Left ventricle myocardium inferior (tissue), 1 donor: ENCODE measurements at places on chromosomes 13 and 19. TPM values are rescaled to one million over a fixed set of nuclear protein-coding genes. Genes with fewer than 3 reads are reported as not detected.

PTH2 gene
- not detected for total RNA-seq

GRCh38 chr19:52188822-52189734, 774 bp upstream of the PPP2R1A start:
- peaks cover 51% of the 10 kb centered on the region for H3K4me1 ChIP-seq
- peak overlapping the region; percentile 96 for H3K27ac ChIP-seq
- peak overlapping the region; percentile 91 for H3K4me3 ChIP-seq
- DNase-seq, result peak; percentile 83

DNA sequence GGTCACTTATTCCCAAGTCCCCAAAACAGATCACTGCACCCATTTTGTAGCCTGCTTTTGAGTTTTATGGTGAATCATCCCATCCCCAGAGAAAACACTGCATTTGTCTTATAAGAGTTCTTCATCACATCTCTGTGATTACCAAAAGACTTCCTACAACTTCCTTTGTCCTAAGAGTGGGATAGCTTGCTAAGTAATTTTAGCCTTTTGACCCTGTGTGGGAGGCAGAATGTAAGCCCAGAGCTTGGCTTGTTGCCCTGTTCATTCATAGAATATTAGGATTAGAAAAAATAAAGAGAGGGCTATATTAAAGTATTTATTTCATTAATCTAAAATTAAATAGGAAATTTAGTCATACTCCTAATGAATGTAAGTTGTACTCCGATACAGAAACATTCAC, 213.3 kb downstream of the MZT1 start:
- H3K27me3 ChIP-seq, result no peaks in the 10 kb centered on the region
- DNase-seq, result no peak
- H3K4me1 ChIP-seq, result no peaks in the 10 kb centered on the region
- H3K27ac ChIP-seq, result no peak overlapping the region

- H3K27ac ChIP-seq, result no peak overlapping the region
- H3K4me1 ChIP-seq, result peaks cover 4% of the 10 kb centered on the region
- peak overlapping the region; percentile 57 for H3K4me3 ChIP-seq
- peaks cover 12% of the 10 kb centered on the region for H3K27me3 ChIP-seq
- DNase-seq, result peak; percentile 79
- H3K36me3 ChIP-seq, result no peaks in the 10 kb centered on the region
Observed at GRCh38 chr13:75219479-75220237, 262.3 kb downstream of the TBC1D4 start.

- peak overlapping the region; percentile 83 for H3K27ac ChIP-seq
- H3K27me3 ChIP-seq, result peaks cover 39% of the 10 kb centered on the region
- no peaks in the 10 kb centered on the region for H3K36me3 ChIP-seq
- DNase-seq, result no peak
- H3K4me3 ChIP-seq, result peak overlapping the region; percentile 71
Observed at GRCh38 chr19:41226874-41227390, 7.9 kb downstream of the AXL start.

- H3K27ac ChIP-seq, result no peak overlapping the region
- H3K27me3 ChIP-seq, result no peaks in the 10 kb centered on the region
Observed at GRCh38 chr19:11273989-11274388, 11.7 kb upstream of the DOCK6 start.

DNA sequence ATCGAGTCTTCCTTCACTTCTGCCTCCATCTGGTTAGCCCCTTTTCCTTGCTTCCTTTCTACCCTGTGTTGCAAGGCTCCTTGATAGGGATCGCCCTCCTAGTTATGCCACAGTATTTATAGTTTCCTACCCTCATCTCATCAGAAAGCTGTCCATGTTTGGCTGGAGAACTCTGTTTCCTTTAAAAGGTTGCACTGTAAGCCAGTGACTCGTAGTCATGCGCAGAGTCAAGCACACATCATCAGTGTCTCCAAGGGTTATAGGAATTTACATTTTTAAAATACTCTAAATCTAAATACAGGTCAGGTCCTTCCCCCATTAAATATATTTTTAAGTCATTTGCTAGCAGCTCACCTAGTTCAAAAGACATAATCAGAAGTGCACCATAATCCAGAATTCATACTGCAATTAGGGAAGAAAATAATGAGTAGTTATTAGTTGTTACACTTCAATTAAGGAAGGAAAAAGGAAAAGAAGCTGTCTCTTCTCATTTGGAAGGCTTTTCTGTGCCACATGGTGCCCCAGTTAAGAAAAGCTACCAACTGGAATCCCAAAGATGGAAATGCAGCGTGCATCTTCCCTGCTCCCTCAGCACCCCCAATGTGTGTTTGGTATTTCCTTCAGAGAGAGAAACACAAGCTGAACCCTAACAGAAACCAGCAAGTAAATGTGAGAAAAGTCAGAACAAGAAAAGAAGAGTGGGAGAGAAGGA, 81.0 kb downstream of the GPR12 start:
- H3K27ac ChIP-seq, result no peak overlapping the region
- H3K27me3 ChIP-seq, result no peaks in the 10 kb centered on the region
- no peak for DNase-seq
- peaks cover 38% of the 10 kb centered on the region for H3K36me3 ChIP-seq

FBXL3 gene
- 25.0 TPM for total RNA-seq

DNA sequence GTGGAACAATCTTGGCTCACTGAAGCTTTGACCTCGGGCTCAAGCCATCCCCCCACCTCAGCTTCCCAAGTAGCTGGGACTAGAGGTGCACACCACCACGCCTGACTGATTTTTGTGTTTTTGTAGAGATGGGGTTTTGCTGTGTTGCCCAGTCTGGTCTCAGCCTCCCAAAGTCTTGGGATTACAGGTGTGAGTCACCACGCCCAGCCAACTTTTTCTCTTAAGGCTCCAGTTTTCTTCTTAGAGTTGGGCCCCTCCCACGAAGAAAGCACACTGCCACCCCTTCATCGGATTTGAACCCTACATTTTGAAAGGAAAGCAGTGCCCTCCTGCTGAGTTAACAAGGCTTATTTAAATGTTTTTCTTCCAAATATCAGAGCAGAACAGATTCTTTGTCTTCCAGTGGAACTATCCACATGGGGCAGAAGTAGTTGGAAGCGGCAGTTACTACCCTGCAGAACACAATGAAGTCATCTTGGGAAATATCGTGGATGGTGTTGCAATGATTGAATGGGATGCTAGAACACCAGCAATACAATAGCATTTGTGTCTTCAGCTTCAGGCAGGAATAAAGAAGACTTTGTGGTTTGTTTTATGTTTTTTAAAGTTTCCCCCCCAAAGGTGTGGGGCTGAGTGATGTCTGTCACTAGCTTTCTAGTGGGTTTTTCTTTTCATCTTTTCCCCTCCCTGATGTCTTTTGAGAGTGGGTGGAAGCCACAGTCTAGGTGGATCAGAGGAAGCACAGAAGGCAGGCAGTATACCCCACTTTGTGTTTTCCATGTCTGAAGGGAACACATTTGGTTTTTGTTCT, 8.9 kb downstream of the ACTN4 start:
- H3K4me3 ChIP-seq, result no peak overlapping the region
- H3K36me3 ChIP-seq, result peaks cover 8% of the 10 kb centered on the region
- peak overlapping the region; percentile 95 for H3K27ac ChIP-seq
- H3K27me3 ChIP-seq, result no peaks in the 10 kb centered on the region
- H3K4me1 ChIP-seq, result peaks cover 100% of the 10 kb centered on the region

VSTM1 gene
- total RNA-seq, result not detected

DNA sequence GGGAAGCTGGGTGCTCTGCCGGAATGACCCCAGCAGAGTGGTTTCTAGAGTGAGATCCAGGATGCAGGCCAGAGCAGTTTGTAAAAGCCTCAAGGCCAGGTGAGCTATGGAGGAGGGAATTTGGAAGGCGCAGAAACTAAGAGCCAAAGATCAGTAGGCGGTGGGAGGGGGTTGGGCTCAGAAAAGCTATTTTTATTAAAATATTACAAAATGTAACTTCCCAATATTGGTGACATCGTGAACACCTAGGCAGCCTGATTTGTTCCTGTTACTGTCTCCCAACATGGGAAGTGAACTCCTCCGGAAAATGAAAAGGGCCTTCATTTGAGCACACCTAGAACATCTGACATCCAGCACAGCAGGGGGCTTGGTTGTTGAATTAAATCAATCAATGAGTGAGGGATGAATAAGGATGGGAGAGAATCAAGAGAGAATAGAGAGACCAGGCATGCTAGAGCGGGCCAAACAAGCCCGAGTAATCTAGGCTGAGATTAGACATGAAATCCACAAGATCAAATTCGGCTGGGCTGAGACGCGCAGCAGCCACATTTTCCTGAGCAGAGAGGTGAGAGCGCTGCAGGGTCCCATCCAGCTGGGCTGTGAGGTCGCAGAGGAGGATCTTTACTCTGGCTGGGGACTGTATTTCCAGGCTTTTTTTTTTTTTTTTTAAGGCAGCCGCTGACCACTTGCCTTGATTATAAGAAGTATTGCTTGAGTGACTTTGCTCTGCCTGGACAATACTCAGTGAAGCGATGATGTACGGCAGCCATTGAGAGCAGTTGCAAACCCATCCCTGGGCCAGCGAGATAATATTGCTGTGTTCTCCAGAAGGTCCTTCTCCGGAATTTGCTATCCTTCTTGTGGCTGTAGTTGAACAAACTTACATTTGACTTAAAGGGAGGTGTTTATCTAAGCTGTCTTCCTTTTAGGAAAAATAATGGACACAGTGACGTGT, 178.0 kb upstream of the KL start:
- H3K27me3 ChIP-seq, result no peaks in the 10 kb centered on the region
- H3K36me3 ChIP-seq, result no peaks in the 10 kb centered on the region
- H3K27ac ChIP-seq, result peak overlapping the region; percentile 50
- peaks cover 23% of the 10 kb centered on the region for H3K4me1 ChIP-seq
- no peak for DNase-seq

GRCh38 chr13:101631395-101631794, 178.9 kb downstream of the ITGBL1 start:
- H3K27ac ChIP-seq, result no peak overlapping the region
- H3K4me3 ChIP-seq, result no peak overlapping the region
- H3K27me3 ChIP-seq, result no peaks in the 10 kb centered on the region
- no peaks in the 10 kb centered on the region for H3K4me1 ChIP-seq
- no peaks in the 10 kb centered on the region for H3K36me3 ChIP-seq
- DNase-seq, result no peak

GRCh38 chr13:66076417-66076816, 1153.7 kb downstream of the PCDH9 start:
- H3K36me3 ChIP-seq, result no peaks in the 10 kb centered on the region
- no peaks in the 10 kb centered on the region for H3K4me1 ChIP-seq
- no peak for DNase-seq
- no peaks in the 10 kb centered on the region for H3K27me3 ChIP-seq
- H3K4me3 ChIP-seq, result no peak overlapping the region
